Stimulated activated CD4-positive, alpha-beta T cell treated with anti-CD3 and anti-CD28 coated beads, Interleukin-2, amount 100 ng/mL, for 48 hours (primary cell): ENCODE measurements at places on chromosomes 16 and 17.

DNA sequence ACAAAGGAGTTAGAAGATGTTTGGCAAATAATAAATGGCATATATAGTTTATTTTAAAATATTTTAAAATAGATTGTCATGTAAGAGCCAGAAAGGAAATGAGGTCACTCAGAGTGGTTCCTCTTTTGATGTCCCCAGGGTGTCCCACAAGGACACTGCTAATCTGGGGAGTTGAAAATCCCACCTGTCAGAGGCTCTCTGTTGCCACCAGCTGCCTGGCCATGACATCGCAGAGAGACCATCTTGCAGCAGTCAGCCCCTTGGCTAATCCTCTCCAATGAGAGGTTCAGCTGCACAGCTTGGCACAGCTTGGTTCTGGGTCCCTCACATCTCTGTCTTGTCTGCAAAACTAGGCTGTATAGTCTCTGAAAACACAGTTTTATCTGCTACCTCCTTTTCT, 11.0 kb upstream of the RBFOX1 start:
- no peak for DNase-seq

- DNase-seq: no peak
These were observed 7.5 kb downstream of the VASN start for GRCh38 chr16:4378999-4379690.

DNA sequence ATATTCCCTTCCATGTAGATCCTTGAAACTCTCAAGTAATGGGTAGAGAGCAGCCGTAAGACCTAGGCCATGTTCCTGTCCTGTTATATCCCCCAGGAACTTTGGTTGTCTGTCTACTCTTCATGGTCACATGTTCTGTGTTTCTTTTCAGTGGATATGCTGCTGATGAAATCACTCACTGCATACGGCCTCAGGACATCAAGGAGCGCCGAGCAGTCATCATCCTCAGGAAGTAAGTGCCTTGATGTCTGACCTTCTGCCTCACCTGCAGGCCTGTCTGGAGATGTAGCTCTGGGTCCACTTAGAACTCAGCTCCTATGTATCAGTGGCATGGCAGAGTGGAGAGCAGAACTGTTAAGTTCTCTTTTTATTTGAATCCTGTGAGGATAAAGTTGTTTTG, 11.2 kb downstream of the ALKBH5 start:
- no peak for DNase-seq

GRCh38 chr17:19010729-19011505, 6.4 kb upstream of the FAM83G start:
- no peak for DNase-seq

DNA sequence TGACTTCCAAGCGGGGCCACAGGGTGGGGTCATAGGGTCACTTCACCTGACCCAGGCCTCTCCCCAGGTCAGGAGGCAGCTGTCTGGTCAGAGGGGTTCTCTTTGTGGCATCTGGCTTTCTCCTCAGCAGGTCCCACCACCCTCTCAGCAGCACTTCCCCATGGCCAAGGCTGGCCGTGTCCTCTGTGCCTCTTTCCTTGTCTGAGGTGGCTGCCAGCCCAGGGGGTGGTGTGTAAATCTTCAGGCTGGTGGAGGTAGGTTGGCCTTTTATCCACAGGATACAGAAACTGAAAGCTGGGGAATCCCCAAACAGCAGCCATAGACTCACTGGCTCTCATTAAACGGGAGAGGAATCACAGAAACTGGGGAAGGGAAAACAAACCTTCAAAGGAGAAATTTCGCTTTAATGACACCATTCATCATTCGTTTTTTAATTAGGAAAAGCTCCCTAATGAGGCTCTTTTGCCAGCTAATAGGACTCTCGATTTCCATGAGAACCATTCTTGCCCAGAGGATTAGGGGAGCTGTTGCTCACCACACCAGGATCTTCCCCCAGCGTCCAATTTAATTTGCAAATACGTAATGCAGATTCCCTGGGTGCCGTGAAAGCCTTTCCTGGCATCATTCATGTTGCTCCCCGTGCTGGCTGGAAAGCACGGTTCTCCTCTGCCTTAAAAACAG, 18.0 kb downstream of the C17orf75 start:
- DNase-seq: peak; percentile 7

GRCh38 chr17:29650396-29650795, 27.7 kb upstream of the CORO6 start:
- no peak for DNase-seq

- DNase-seq: no peak
These were observed 60.5 kb downstream of the CMIP start for GRCh38 chr16:81505011-81505661.

DNA sequence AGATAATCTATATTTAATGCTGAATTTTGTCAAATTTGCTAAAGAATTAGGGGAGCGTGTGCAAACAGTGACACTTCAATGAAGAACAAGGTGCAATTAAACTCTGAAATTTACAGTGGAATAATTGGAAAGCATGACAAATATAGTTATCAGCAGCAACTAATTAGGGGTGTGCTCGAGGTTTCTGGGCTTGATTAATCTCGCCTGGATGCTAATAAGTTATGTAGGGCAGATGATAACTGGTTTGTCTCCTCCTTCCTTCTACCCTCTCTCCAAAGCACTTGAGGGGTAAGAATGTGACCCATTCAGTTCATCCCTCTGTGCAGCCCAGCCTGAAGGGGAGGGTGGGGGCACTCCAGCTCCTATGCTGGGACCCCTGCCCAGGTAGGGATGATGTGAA, 21.9 kb downstream of the MRM1 start:
- DNase-seq: no peak
